Activated CD4-positive, alpha-beta T cell treated with anti-CD3 and anti-CD28 coated beads for 36 hours (primary cell): ENCODE measurements at places on chromosomes 7 and 10. TPM values are rescaled to one million over a fixed set of nuclear protein-coding genes. Genes with fewer than 3 reads are reported as not detected.

GRCh38 chr7:158350166-158350900 lies 237.3 kb downstream of the PTPRN2 start:
- no peaks in the 10 kb centered on the region for H3K36me3 ChIP-seq
- no peak for DNase-seq
- H3K4me3 ChIP-seq = no peak overlapping the region
- H3K27me3 ChIP-seq = peaks cover 2% of the 10 kb centered on the region
- no peak overlapping the region for H3K27ac ChIP-seq
- H3K4me1 ChIP-seq = no peaks in the 10 kb centered on the region

- H3K27me3 ChIP-seq = no peaks in the 10 kb centered on the region
- H3K27ac ChIP-seq = no peak overlapping the region
- peaks cover 5% of the 10 kb centered on the region for H3K4me1 ChIP-seq
- no peaks in the 10 kb centered on the region for H3K36me3 ChIP-seq
- no peak overlapping the region for H3K4me3 ChIP-seq
These were observed 41.2 kb downstream of the GPR141 start for GRCh38 chr7:37724732-37725131.

DNA sequence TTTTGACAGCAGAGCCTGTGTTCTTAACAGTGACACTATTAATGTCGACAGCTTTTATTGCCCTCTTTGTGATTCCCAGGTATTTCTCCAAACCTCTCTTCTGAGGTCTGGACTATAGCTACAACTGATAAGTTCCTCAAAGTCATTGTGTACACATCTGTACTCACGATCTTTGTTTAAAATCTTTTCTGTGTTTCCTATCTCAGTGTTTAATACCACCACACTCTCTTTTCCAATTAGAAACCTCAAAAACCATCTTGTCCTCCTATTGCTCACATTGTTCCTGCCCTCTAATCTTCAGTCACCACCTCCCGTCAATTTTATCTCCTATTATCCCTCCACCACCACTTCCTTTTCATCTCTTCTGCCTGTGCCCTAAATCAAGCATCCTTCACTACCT lies 12.9 kb upstream of the WASL start:
- H3K4me1 ChIP-seq = no peaks in the 10 kb centered on the region
- DNase-seq = no peak
- H3K36me3 ChIP-seq = no peaks in the 10 kb centered on the region
- no peak overlapping the region for H3K4me3 ChIP-seq
- no peak overlapping the region for H3K27ac ChIP-seq

DNA sequence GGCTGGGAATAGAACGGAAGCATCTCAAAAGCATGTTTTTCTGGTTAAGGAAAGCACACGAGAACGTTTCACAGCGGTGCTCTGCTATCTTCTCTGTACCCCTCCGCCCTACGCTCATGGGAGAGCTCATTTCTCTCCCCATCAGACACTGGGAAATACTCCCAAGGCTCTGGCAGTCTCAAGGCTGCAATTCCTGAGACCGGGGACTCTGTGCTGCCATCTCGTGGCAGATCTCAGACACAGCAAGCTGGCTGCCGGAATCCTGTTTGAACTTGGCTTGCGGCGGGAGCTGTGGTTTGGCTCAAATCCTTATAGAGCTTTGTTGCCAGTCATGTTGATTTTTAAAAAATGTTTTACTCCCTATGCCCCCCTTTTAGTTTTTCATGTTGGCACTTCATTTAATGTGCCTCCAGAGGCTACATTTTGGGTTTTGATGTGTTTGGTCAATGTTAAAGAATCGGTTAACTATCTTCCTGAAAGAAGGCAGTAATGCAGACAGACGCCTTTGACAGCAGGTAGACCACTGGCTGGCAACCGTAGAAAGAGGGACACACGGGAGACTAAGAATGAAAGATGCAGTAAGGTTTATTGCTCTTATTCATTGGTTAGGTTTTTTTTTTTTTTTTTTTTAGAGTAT lies 27.6 kb downstream of the BMPER start:
- no peaks in the 10 kb centered on the region for H3K4me1 ChIP-seq
- H3K27me3 ChIP-seq = peaks cover 8% of the 10 kb centered on the region
- H3K36me3 ChIP-seq = no peaks in the 10 kb centered on the region
- no peak overlapping the region for H3K27ac ChIP-seq
- no peak overlapping the region for H3K4me3 ChIP-seq

Gene NT5C2
- 46.4 TPM for total RNA-seq

Gene TUBAL3
- not detected for total RNA-seq

- peaks cover 23% of the 10 kb centered on the region for H3K36me3 ChIP-seq
- no peaks in the 10 kb centered on the region for H3K27me3 ChIP-seq
- H3K4me1 ChIP-seq = peaks cover 77% of the 10 kb centered on the region
These were observed 4.7 kb downstream of the NFE2L3 start for GRCh38 chr7:26156451-26157420.
